A549 treated with Mapracorat at 1 μM for 4 hours (cell line): ENCODE measurements at places on chromosomes 2 and 18. TPM values are rescaled to one million over a fixed set of nuclear protein-coding genes. Genes with fewer than 3 reads are reported as not detected.

LYPD1 gene
- 14.4 to 19.1 TPM (median 15.2 TPM) in 5 replicates for total RNA-seq

KCNJ13 gene
- not detected in 5 replicates for total RNA-seq

TTR gene
- 0.28 TPM in 1 of 5 replicates, not detected in the others for total RNA-seq

EPAS1 gene
- 94.4 to 114 TPM (median 110 TPM) in 5 replicates for total RNA-seq

ABCB11 gene
- 0.01 TPM in 1 of 5 replicates, not detected in the others for total RNA-seq

RSAD2 gene
- total RNA-seq = 0.20 to 0.66 TPM (median 0.34 TPM) in 5 replicates

EIPR1 gene
- total RNA-seq = 38.7 to 43.9 TPM (median 41.4 TPM) in 5 replicates

SLC16A14 gene
- 0.64 to 1.2 TPM (median 0.88 TPM) in 5 replicates for total RNA-seq

REG3G gene
- total RNA-seq = not detected in 5 replicates

SKOR2 gene
- total RNA-seq = not detected in 5 replicates

SERPINB11 gene
- total RNA-seq = 0.20 TPM in 1 of 5 replicates, not detected in the others

KCTD18 gene
- 7.8 to 10.8 TPM (median 9.9 TPM) in 5 replicates for total RNA-seq

RAB1A gene
- total RNA-seq = 209 to 244 TPM (median 232 TPM) in 5 replicates

PAX3 gene
- not detected in 5 replicates for total RNA-seq

ITGAV gene
- total RNA-seq = 45.3 to 100 TPM (median 76.5 TPM) in 5 replicates

SLC30A3 gene
- total RNA-seq = 2.1 to 4.0 TPM (median 3.3 TPM) in 5 replicates

CFAP65 gene
- 0.12 to 0.48 TPM (median 0.29 TPM) in 5 replicates for total RNA-seq

HK2 gene
- total RNA-seq = 0.77 to 1.00 TPM (median 0.93 TPM) in 5 replicates

MAPK4 gene
- total RNA-seq = 0.12 to 0.23 TPM (median 0.14 TPM) in 5 replicates

TYW5 gene
- 6.4 to 8.3 TPM (median 6.7 TPM) in 5 replicates for total RNA-seq

WDR75 gene
- total RNA-seq = 34.1 to 59.3 TPM (median 38.7 TPM) in 5 replicates

IL36B gene
- total RNA-seq = 0.15 to 0.34 TPM (median 0.17 TPM) in 3 of 5 replicates, not detected in the others

RESP18 gene
- not detected in 5 replicates for total RNA-seq

AKAIN1 gene
- not detected in 5 replicates for total RNA-seq

MC4R gene
- total RNA-seq = not detected in 5 replicates

REG3A gene
- total RNA-seq = not detected in 5 replicates

GALR1 gene
- not detected in 5 replicates for total RNA-seq

TNS1 gene
- 8.0 to 19.3 TPM (median 13.6 TPM) in 5 replicates for total RNA-seq
